Epithelial cell of esophagus (primary cell): ENCODE measurements at places on chromosomes 7 and 10.

- no peak for DNase-seq
These were observed 26.2 kb downstream of the GLI3 start for GRCh38 chr7:42210779-42211178.

- DNase-seq, result no peak
These were observed 114.6 kb downstream of the PIP4K2A start for GRCh38 chr10:22599636-22600228.

GRCh38 chr10:88205842-88206446 is 342.5 kb downstream of the PTEN start:
- no peak for DNase-seq

- peak; percentile 99 for DNase-seq
These were observed 84.3 kb downstream of the CUL2 start for GRCh38 chr10:35005868-35006267.

DNA sequence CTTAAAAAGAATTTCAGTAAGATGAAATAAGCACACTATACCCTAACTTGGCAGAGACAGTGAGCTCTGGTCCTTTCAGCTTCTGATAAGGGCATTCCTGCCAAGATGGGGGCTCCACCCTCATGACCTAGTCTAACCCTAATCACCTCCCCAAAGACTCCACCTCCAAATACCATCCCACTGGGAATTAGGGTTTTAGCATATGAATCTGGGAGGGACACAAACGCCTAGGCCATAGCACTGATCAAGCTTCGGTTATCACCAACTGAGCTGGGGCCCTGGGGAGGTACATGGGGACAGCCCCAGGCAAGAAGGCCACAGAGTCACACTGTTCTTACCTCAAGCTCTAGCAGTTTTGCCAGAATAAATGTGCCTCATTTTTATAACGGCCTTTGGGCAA is 31.4 kb downstream of the PALS2 start:
- no peak for DNase-seq

GRCh38 chr10:98202378-98202777 is 65.6 kb downstream of the LOXL4 start:
- no peak for DNase-seq

- no peak for DNase-seq
These were observed 31.1 kb downstream of the RAMP3 start for GRCh38 chr7:45188736-45189135.

- no peak for DNase-seq
These were observed 211.5 kb upstream of the SLC26A5 start for GRCh38 chr7:103657474-103657894.

- peak; percentile 60 for DNase-seq
These were observed 5.5 kb downstream of the ANXA11 start for GRCh38 chr10:80199828-80200227.
